NCI-H1092 treated with DMSO at 0.1 percent for 48 hours (cell line): ENCODE measurements at places on chromosomes 4 and X.
A peak's percentile ranks its signal among the peaks of the same experiment; 100 is the strongest.

GRCh38 chr4:22488106-22488505 lies 27.8 kb downstream of the ADGRA3 start:
- DNase-seq, result peak; percentile 22

DNA sequence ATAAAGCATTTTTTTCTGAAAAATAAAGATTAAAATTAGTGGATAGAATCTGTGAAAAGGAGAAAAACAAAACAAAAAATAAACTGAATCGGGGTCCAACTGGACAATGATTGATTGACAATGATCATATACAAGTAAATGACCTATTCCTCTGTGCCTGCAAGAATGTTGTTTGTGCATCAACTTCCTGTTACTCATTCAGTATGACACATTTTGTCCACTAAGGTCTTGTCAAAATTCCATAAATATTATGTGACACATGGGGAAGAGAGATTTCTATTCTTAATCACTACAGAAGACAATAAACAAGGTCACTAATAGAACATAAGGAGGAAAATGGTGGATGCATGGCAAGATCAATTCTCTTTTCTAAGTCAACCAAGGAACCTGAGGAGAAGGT lies 54.9 kb downstream of the F8 start:
- DNase-seq, result no peak

DNA sequence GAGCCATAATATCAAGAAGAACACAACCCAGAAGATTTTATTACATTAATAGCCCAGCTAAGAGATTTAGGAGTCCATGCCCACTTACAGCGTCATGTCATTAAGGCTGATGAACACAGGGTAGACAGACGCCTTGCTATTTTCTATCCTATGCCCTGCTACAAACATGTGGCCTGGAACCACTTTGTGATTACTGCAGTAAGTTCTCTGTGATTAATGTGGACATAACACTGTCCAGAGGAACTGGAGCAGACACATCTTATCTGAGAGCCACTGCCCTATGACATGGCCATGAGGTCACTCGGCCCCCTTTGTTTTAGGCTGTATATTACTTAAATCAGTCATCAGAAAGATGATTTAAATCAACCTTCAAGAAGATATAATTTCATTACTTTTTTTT lies 211.7 kb downstream of the MAML3 start:
- DNase-seq, result no peak

- no peak for DNase-seq
Observed at GRCh38 chr4:76564123-76564915, 129.3 kb downstream of the SHROOM3 start.

- no peak for DNase-seq
Observed at GRCh38 chr4:164943192-164943591, 34.3 kb downstream of the TRIM61 start.

DNA sequence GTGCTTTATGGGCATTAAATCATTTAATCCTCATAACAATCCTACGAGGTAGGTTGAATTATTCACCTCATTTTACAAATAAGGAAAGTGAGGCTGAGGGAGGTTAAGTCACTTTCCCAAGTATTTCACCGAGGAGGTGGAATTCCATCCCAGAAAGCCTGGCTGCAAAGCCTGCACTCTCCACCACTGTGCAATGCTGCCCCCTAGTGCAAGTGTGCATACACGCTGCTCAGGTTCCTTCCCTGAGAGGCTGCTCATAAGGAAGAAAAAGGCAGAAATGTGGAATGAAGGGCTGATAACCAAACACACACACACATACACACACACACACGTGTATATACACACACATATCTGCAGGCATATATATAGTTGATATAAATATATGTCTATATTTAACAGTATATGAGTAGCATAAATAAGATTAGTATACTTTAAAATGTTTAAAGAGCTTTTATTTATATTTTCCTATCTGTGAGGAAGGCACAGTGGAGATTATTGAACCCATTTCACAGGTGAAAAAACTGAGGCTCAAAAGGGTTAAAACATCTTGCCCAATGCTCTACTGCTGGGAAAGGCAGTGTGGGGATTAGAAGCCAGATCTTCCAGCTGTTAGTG lies 714.5 kb upstream of the TENM3 start:
- peak; percentile 76 for DNase-seq

DNA sequence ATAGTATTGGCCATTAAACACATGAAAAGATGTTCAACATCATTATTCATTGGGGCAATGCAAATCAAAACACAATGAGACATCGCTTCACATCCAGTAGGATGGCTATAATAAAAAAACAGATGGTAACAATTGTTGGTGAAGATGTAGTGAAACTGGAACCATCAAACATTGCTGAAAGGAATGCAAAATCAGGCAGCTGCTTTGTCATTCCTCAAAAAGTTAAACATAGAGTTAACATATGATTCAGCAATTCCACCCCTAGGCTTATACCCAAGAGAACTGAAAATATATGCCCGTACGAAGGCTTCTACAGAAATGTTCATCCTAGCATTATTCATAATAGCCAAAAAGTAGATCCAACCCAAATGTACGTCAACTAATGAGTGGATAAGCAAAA lies 144.0 kb upstream of the NAP1L5 start:
- DNase-seq, result no peak

GRCh38 chr4:36142504-36142903 lies 101.8 kb downstream of the ARAP2 start:
- no peak for DNase-seq

DNA sequence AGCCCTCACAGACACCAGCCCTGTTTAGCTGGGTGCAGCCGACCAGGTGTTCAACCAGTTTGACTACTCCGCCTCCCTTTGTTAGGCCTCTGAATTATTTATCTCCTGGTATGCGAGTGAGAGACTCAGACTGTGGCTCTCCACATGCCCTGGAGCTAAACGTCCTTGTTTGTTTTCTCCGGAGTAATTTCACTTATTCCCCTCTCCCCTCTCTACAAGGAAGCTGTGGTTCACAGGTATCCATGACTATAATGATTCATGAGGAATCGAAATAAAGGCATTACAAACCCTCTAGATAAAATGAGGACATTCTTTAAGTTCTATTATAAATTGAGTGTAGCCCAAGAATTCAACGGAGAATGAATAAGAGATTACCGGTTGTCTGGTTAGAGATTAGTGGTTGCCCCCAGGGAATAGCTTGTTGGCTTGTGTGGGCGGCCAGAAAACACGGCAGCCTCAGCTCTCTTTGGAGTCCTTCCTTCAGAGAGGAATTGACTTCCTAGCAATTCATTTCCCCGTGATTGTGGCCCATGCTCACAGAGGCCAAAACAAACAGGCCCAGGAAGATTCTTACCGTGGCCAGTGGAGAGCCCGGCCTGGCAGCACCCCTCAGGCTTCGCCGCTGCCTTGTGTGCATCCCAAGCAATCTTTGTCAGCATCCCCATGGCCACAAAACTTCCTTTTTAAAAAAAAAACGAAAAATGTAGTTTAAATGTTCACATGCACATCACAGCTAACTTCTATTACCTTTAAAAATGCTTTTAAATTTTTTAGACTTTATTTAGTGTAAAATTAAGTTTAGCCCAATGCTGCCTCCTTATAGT lies 60.2 kb upstream of the CBR4 start:
- peak; percentile 24 for DNase-seq

DNA sequence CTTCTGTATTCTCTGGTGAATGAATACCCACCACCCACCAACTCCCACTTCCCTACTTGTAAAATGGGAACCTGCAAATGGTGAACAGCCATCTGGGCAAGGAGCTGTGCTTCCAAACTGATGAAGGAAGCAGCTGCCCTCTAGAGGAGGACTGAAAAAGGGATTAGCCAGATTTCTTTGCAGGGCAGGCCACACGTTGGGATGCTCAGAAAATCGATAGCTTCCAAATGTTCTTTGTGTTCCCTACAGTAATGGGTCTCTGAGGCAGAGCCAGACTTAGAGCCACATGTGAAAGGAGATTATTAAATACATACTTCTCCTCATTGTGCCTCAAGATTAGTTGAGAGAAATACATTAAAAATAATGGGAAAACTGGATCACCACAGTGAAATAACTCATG lies 39.3 kb upstream of the LPAR4 start:
- DNase-seq, result no peak

DNA sequence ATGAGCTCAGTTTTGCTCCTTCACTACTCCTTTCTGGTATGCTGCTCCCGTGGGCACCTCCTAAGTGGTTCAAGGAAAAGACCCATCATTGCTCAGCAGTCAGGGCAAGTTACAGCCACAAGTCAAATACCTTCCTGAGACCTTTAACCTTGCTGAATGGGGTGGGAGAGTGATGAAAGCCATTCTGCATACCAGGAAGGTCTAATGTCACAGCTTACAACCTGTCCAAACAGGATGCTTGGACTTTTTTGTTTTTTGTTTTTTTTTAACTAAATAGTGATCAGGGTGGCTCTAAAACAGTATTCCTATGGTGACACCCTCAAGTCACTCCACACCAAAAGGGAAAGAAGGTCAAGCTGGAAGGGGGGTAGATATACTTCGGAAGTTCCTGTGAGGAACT lies 93.1 kb downstream of the GPC3 start:
- no peak for DNase-seq

DNA sequence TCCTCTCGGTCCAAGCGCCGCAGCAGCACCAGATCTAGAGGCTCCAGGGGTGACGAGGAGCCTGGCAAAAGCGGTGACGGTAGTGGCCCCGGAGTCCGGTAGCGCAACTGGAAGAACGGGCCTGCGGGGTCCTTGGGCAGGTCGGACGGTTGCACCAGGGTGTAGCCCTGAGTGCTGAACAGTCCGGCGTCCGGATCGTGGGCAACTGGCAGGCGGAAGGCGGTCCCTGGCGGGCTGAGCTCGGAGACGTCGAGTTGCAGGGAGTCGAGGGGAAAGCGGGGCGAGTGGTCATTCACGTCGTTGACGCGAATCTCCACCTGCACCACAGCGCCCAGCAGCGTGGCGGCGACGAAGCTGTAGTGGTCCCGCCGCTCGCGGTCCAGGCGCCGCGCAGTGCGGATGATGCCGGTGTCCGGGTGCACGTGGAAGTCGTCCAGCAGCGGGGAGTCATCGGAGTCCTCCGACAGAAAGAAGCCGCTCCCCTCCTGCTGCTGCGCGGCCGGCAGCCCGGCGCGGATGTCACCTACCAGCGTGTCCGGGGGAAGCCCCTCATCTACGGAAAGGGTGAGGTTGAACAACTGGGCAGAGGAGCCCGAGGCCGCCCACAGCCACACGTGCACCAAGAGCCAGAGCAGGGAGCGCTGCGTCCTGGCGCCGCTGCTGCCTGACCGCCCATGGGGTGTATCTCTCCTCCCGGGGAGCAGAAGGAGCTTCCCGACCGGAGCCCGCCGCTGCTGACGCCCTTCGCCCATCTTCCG lies 837 bp downstream of the DCHS2 start:
- DNase-seq, result no peak

GRCh38 chrX:118964252-118964651 lies 10.2 kb upstream of the LONRF3 start:
- no peak for DNase-seq

DNA sequence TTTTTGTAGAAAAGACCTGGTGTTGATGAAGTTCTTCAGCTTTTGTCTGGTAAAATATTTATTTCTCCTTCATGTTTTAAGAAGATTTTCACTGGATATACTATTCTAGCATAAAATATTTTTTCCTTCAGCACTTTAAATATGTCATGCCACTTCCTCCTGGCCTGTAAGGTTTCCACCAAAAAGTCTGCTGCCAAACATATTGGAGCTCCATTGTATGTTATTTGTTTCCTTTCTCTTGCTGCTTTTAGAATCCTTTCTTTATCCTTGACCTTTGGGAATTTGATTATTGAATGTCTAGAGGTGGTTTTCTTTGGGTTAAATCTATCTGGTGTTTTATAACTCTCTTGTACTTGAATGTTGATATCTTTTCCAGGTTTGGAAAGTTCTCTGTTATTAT lies 35.6 kb upstream of the NMU start:
- no peak for DNase-seq

GRCh38 chr4:33111117-33111516 lies 2390.9 kb downstream of the PCDH7 start:
- no peak for DNase-seq

DNA sequence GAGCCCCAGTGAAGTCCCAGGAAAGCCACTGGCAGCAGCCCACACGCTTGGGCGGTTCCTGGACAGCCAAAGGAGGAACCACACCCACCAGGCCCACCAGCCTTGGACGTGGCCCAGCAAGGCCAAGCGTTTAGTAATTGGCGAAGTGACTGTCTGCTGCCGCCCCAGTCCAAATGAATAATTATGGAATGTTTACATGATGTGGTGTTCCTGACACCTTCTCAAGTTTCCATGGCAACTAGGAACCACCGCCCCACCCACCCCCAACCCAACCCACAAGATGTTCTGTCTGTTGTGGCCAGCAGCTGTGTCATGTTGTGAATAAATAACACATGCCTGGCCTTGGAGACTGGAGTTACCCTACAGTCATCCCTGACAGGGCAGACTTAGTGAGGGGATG lies 22.3 kb downstream of the APLN start:
- DNase-seq, result no peak

- DNase-seq, result no peak
Observed at GRCh38 chr4:150863456-150863855, 151.6 kb downstream of the LRBA start.

DNA sequence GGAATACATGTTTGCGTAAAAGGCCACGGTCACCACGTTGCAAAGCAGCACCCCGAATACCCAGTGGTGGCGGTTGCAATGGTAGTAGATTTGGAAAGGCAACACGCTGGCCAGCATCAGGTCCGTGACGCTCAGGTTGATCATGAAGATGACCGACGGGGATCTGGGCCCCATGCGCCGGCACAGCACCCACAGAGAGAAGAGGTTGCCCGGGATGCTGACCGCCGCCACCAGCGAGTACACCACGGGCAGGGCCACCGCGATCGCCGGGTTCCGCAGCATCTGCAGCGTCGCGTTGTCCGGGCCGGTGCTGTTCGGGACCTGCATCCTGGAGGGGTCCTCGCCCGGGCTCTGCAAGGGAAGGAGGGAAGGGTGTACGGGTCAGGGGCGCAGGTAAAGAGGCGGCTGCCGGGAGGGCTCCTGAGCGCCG lies 13.5 kb upstream of the ASMTL start:
- DNase-seq, result no peak

DNA sequence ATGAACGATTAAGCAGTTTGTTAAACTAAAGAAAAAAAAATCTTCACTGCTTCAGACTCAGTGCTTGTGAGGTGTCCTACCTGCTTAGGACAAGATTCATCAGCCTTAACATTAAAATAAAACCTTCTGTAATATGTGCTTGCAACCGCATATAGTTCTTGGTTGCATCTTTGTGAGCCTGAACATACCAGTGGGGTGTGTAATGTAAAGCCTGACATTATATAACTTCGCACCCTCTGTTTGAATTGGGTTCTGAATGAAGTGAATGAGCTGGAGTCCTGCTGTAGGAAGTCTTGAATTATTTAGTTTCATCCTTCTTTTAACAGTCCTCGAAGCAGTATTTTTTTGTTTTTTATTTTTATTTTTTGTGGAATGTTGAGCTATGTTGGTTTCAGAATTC lies 3.1 kb downstream of the KDM6A start:
- no peak for DNase-seq

DNA sequence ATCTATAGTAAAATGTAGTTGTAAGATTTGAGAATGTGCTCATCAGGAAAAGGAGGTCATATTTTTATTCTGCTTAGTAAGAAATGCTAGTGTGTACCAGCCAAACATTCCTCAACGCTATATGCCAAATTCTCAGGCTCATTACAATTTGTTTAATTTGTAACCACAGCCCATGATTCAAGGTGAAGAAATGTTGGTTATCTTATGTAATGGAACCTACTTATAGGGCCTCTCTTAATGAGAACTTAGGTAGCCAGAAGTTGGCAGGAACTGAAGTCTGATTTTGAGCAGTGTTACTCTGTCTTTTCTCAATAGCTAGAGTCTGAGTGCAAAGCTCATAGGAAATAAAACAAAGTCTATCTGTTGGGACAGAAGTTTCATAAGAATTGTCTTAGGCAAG lies 595.0 kb downstream of the GLUD2 start:
- DNase-seq, result no peak
